Retina (tissue), 1 donor: ENCODE measurements at places on chromosomes 5 and 9.

DNA sequence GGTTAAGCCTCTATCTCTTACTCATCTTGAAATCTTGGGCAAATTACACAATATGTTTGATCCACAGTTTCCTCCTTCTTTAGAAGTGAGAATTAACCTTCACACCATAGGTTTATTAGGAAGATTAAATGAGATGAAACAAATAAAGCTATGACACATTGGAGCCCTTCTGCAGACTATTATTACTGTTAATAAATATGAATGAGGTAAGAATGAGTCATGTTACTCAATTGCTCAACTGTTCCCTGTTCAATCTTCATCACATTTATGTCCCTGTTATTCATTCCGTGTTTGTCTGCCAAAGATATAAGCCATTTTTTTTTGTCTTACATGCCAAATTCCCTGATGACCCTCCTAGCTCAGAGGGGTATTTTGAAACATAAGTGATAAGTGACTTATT lies 52.1 kb upstream of the PAPPA start:
- no peak for DNase-seq

GRCh38 chr5:78295035-78295961 lies 800 bp upstream of the AP3B1 start:
- DNase-seq = peak; percentile 51

DNA sequence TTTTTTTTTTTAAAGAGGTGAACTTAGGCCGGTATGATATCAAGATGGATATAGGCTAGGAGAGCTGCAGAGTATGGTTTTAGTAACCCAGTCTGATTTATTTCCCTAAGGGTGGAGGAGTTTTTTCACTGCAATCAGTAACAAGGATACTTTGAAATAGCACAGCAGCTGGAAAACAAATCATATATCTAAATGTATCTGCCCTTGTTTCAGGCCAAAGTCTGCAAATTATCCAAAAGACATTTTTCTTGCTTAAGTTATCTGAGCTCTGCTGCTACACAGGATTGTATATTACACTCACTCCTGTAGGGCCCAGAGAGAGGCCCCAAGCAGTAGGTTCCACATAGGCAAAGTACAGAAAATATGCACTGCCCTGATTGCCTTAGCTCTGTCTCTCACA lies 222.4 kb downstream of the NTRK2 start:
- no peak for DNase-seq

GRCh38 chr9:116953271-116953670 lies 266.2 kb downstream of the TRIM32 start:
- DNase-seq = no peak

GRCh38 chr5:213803-214395 lies 4.1 kb downstream of the CCDC127 start:
- no peak for DNase-seq

GRCh38 chr5:97936231-97936630 lies 753.2 kb upstream of the RIOK2 start:
- DNase-seq = peak; percentile 13

DNA sequence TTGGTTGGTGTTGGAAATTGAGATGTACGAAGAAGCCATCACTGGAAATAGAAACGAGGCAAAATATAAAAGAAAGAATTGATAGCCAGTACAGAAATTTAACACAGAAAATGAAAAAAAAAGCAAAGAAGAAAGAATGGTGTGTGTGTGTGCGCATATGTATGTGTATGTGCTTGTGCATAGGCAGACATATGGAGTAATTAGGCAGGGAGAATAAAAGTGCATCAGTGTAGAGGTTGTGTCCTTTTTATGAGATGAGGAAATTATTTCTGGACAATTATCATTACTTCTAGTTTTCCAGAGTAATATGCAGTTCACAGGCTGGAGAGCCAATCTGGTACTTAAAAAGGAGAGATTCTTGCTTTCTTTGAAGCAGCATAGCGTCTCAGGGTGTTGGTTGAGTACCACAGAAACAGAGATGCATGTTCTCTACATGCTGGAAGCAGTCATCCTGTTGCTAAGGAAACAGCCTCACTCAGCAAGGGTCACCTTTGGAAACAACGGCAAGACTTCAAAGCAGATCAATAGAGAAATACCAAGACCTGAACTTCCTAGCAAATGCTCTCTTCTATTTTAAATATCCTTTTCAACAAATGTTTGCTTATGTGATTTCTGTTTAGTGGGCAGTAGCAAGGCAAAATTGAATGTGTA lies 172.7 kb downstream of the TAF11L14 start:
- DNase-seq = peak; percentile 49

DNA sequence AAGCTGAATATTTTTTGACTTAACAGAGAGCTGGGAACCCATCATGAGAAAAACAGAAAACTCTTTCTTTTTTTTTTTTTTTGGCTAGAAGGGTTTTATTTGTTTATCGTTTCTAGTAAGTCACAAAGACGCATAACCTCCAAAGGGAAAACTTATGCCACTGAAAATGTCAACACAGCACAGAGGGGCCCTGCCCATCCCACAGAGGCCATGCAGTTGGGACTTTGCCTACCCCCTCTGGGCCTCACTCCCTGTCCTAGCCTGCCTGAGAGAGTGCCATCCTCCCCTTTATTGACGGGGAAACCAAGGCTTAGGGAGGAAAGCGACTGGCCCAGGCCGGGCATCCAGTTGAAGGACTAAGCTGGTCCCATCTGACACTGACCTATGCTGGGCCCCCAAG lies 74.7 kb downstream of the VAV2 start:
- DNase-seq = no peak

- no peak for DNase-seq
Observed at GRCh38 chr5:97618721-97619120, 435.7 kb upstream of the RIOK2 start.

DNA sequence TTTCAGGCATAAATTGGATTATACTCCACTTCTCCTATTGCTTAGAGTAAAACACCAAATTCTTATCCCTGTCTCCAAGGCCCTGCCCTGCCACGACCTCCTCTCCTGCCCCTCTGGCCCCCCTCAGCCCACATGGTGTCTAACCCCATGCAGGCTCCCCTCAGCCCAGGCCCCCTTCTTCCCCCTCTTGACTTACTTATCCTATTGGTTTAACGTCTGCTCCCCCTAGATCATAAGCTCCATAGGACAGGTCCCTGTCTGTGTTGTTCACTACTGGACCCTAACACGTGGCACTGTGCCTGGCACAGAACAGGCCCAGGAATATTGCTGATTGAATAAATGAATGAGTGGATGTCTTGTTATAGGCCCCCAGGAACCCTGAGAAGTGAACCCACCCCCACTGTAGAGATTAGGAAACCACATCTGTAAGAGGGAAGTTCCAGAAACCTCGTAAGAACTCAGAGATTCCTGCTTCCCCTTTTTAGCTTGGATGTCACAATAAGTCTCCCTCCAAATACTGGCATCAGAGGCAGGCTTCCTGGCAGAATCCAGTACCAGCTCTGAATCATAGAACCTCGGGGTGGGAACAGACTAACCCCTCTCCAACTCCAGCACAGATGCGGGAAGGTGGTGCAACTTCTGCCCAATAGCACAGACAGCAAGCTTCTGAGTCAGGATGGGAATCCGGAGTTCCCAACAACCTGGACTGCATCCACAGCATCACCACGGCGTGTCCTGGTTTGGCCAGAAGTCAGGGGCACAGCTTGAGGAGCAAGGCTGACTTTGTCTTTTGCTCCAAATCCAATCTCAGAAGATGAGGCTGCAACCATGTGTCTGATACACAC lies 31.5 kb downstream of the HRH2 start:
- no peak for DNase-seq

DNA sequence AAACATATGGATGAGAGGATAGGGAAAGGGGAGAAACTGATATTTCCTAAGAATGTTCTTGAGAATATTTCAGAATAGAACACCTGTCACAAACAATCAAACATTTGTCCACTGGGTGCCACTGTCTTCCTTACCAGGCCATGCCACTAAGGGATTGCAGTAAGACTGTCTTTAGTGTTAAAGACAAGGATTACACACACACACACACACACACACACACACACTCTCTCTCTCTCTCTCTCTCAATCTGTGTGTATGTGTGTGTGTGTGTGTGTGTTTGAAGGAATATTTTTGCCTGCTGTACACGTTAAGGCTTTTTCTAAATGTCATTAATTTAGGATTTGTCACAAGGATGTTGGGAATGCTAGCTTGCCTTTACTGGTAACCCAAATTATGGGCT lies 54.4 kb downstream of the CCDC192 start:
- peak; percentile 47 for DNase-seq
